ENCODE measurements at places on chromosomes 3 and 15. TPM values are rescaled to one million over a fixed set of nuclear protein-coding genes. Genes with fewer than 3 reads are reported as not detected.

DNA sequence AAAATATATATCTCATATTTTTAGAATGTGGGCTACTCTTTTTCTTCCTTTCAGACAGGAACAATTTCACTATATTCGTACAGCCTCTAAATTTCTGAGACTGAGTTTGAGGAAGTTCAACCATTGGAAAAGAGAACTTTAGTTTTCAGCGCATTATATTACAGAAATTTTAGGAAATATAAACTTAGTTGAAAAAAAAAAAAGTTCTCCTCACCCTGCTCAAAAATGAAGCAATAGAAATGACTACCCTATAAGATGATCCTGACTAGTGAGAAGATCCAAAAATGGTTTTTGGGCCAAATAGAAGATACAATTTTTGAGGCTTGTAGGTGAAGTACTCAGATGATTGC lies 139.6 kb downstream of the MCTP2 start:
- no peak overlapping the region for H3K27ac ChIP-seq
- DNase-seq = no peak
- H3K27me3 ChIP-seq = no peaks in the 10 kb centered on the region

DNA sequence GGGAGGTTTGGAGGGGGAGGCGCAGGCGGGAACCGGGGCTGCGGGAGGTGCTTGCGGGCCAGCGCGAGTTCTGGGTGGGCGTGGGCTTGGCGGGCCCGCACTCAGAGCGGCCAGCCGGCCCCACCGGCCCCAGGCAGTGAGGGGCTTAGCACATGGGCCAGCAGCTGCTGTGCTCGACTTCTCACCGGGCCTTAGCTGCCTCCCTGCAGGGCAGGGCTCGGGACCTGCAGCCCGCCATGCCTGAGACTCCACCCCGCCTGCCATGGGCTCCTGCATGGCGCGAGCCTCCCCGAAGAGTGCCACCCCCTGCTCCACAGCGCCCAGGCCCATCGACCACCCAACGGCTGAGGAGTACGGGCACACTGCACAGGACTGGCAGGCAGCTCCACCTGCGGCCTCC lies 98.6 kb upstream of the IGF1R start:
- no peaks in the 10 kb centered on the region for H3K27me3 ChIP-seq
- H3K27ac ChIP-seq = no peak overlapping the region
- no peaks in the 10 kb centered on the region for H3K36me3 ChIP-seq

The KLHL40 gene
- not detected for total RNA-seq

The MCTP2 gene
- 7.7 TPM for total RNA-seq

DNA sequence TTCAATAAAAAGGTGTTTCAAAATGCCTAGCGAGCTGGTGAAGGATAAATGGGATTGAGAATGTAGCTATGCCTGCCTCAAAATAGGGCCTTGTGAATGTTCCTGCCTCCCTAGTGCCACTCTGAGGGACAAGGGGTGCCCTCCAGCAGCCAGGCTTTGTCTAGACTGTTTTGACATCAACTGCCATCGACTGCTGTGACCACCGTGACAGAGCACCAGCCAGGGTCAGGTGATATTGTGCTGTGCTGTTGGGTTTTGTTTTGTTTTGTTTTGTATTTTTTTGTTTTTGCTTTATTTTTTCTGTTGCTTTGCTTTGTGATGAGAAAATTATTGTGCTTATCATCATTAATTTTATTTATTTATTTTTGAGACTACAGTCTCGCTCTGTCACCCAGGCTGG lies 144.8 kb downstream of the SMAD6 start:
- no peaks in the 10 kb centered on the region for H3K27me3 ChIP-seq
- H3K36me3 ChIP-seq = no peaks in the 10 kb centered on the region
- no peaks in the 10 kb centered on the region for H3K4me1 ChIP-seq
- no peak for DNase-seq
- H3K27ac ChIP-seq = no peak overlapping the region
- H3K4me3 ChIP-seq = no peak overlapping the region

- no peak overlapping the region for H3K4me3 ChIP-seq
- H3K27me3 ChIP-seq = no peaks in the 10 kb centered on the region
- DNase-seq = no peak
- H3K4me1 ChIP-seq = no peaks in the 10 kb centered on the region
These were observed 19.4 kb upstream of the ADAMTS7 start for GRCh38 chr15:78830514-78831228.

The SNTN gene
- not detected for total RNA-seq

GRCh38 chr3:9111417-9111816 lies 138.0 kb downstream of the SRGAP3 start:
- DNase-seq = no peak
- H3K4me1 ChIP-seq = no peaks in the 10 kb centered on the region
- no peak overlapping the region for H3K4me3 ChIP-seq
- H3K27ac ChIP-seq = peak overlapping the region; percentile 18
- H3K36me3 ChIP-seq = no peaks in the 10 kb centered on the region
